NCI-H69 (cell line): ENCODE measurements at places on chromosomes 11 and 22.

- no peak for DNase-seq
Observed at GRCh38 chr11:15918674-15919073, 437.7 kb downstream of the SOX6 start.

DNA sequence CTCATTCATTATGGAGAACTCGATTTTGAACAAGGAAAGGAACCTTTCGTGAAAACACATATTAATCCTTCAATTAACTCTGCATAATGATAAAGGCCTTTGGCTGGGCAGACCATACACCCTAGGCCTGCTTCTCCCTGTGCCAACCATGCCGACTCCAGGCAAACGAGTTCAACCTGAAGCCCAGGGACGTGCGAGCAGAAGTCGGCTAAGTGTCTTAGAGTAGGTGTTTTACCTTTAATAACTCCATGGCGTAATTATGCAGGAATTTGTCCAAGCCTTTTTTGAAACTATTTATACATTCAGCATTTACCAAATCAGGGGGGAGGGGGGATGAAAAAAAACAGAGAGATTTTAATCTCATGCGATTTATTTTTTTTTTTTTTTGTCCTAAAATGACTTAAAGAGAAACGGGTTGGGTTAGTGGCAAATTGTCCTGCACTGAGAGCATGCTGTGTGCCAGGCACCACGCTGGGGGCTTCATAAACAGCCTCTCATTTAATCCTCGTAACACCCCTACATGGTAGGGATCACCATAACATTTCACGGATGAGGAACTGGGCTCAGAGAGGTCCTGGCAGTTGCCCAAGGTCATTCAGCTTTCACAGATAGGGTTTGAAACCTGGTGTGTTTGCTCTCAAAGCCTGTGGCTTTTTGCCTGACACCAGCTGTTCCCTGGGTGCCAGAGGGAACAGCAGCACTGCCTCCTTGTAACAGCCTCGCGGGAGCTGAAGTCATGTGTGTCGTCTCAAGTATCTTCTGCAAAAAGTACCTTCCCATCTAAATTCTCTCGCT, 423.9 kb downstream of the MN1 start:
- DNase-seq: peak; percentile 59

GRCh38 chr11:117821431-117821830, 3.1 kb downstream of the FXYD2 start:
- DNase-seq: no peak

- DNase-seq: no peak
Observed at GRCh38 chr22:47332246-47332980, 570.0 kb downstream of the TBC1D22A start.

DNA sequence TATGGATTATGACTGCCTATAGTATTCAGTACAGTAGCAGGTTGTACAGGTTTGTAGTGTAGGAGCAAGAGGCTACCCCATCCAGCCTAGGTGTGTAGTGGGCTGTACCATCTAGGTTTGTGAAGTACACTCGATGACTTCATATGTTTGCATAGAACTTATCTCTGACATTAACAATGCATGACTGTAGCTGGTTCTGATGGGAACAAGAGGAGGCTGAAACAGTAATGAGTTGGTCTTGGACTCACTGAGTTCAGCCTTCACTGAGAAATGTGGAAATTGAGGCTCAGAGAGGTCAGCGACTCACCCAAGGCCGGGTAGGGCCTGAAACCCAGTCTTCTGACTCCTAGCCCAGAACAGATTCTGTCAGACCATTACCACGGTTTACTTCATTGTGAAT, 13.0 kb downstream of the MYO7A start:
- peak; percentile 52 for DNase-seq

DNA sequence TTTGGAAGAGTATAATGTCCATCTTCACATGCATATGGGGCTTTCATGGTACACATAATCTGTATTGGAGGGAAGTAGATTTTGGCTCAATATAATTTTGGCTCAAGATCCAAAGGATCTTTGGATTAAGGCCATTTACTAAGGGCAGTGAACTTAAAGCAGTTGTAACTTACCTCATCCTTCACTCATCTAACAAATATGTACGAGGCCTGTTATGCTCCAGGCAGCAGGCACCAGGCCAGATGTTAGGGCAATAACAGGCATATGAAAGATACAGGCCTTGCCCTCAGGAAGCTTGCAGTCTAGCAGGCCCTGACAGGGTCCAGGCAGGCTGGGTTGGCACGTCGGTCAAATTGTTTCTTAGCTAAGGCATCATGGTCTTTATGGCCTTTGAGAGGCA, 44.6 kb downstream of the LIF start:
- no peak for DNase-seq

DNA sequence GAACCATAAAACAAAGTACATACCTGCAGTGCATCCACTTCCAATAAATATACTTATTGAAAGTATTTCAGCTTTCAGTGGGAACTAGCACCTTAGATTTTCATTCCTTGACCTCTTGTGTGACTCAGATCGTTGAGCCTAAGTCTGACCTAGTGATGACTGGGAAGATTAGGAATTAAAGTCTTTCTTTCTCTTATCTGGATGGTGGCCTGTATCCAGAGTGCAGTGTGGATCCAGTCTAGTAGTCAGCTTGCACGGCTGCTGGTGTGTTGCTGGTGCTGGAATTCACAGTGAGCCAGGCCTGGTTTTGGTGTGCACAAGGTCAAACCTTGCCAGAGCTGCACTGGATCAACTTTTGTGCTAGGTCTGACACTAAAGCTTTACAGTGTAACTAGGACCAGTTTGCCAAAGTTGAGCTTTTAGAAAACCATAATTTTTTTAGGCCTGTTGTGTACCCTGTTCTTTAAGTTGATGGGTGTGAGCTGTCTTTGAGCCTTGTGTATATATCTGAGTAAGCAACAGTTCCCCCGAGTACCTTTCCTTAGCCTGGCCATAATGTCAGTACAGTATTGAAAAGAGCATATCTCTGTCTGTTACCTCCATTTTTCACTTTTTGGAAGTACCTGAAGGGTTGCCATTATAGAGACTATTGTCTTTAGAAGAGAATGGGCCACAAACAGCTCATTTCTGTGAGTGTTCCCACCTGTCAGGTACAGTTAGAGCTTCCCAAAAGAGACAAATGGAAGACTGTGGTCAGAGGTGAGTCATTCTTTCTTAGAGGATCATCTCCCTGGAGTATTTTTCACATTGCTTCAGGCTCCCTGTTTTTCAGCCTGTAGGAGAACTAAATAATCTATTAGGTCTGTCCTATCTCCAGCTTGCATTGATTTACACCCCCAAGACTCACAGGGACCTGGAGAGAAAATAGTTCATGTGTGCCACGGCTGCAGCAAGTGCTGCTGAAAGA, 89.8 kb downstream of the ALX4 start:
- peak; percentile 41 for DNase-seq

DNA sequence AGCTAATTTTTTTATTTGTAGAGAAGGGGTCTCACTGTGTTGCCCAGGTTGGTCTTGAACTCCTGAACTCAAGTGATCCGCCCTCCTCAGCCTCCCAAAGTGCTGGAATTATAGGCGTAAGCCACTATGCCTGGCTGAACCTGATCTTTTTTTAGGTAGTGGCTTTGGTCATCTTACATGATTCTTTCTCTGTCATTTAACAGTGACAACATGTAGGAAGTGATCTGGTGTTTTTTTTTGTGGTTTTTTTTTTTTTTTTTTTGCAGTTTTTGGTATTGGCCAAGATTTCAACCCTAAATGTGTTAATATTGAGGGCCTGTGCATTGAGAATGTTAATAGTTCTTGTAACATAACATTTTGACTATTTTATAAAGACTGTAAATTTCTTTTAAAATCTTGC, 8.0 kb upstream of the FERMT3 start:
- no peak for DNase-seq

GRCh38 chr11:73406131-73406530, 29.9 kb downstream of the RELT start:
- no peak for DNase-seq

- DNase-seq: no peak
Observed at GRCh38 chr11:58075781-58076180, 45.0 kb downstream of the OR6Q1 start.

- DNase-seq: peak; percentile 22
Observed at GRCh38 chr11:41289408-41289807, 170.0 kb downstream of the LRRC4C start.

GRCh38 chr11:11987503-11988022, 20.9 kb downstream of the DKK3 start:
- DNase-seq: peak; percentile 30

DNA sequence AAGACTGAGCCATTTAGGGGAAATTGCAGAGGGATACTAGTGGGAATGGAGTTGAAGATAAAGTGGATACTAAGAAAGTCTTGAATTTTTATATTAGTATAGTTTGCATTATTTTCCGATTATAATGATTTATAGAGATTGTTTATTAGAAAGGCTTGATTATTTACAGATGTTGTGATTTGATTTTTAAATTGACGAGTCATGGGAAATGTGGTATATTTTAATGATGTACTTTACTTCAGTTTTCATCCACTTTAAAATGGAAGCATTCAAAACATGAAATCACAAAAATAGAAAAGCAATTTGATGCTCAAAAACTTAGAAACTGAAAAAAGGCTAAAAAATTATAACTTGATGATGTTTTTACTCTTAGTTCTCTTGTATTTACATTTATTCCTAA, 21.2 kb downstream of the USP47 start:
- no peak for DNase-seq

DNA sequence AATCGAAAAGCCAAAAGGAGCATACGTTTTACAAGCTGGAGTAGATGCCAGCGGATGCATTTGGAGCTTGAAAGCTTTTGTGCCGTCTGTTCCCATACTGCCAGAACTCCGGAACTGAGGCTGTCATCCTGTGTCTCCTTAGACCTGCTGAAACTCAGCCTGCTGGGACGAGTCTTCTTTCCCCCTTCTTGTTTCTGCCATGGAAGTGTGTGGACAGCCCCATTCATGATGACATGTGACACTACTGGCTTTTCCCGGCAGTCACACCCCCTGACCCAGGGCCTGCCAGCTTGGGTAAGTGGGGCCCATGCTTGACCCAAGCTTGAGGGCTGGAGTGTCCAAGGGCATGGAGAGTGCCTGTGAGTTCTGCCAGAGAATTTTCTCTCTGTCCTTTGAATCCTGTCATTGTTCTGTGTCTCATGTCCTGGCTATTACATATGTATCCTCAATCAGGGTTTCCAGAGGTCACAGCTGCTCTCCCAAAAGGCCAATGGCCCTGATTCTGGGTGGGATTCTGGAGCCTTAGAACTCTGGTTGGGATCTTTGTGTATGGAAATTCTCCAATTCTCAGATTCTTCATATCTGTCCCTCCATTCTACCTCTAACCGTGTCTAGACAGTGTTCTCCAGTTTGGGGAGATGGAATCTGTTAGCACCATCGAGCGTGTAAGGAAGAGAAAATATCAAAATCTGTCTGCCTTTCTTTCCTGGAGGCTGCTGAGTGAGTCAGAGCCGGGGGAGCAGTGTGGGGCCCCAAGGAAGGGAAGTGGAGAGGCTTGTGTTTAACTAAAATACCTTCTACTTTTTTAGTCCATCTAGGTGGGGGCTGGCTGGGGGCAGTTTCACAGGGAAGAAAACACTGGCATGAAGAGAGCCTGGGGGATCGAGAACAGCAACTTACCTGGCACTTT, 73.2 kb downstream of the KIAA1671 start:
- no peak for DNase-seq

DNA sequence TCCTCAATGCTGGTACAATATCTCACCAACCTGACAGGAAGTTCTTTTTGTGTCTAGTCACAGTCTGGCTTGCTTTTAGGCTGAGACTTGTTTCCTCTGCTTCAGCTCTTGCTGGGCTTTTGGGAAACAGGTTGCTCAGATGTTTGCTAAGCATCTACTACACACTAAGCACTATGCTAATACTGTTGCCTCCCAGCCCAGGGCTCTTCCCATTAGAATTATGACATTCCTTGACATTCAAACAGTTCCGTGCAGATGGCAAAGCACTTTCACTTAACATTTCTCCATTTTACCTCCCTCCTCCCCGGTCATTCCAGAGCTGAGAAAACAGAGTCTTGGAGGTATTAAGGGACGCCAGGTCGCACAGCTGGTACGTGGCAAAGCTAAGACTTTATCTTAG, 200.7 kb upstream of the TBCEL start:
- DNase-seq: no peak

GRCh38 chr11:48107188-48107704, 109.4 kb upstream of the OR4B1 start:
- DNase-seq: no peak

DNA sequence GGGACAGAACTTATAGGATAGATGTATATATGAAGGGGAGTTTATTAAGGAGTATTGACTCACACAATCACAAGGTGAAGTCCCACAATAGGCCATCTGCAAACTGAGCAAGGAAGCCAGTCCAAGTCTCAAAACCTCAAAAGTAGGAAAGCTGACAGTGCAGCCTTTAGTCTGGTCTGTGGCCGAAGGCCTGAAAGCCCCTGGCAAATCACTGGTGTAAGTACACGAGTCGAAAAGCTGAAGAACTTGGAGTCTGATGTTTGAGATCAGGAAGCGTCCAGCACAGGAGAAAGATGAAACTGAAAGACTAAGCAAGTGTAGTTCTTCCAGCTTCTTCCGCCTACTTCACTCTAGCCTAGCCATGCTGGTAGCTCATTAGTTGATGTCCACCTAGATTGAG, 799.6 kb upstream of the ARHGAP42 start:
- DNase-seq: no peak

DNA sequence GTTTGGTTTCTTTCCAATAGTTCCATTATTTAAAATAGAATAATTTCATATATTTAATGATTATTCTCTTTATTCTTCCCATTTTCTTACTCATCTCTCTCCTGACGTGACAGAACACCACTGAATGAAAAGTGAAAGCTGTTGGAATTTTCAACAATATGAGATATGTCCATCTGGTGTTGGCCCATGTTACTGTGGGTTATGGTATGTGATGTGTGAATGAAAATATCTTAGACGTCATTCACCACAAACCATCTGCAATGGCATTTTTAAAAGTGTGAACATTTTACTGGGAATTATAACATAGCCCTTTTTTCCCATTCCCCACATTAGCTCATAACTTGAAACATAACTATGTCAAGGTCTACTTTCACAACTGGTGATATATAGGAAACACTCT, 11.3 kb upstream of the OR5M1 start:
- DNase-seq: no peak

DNA sequence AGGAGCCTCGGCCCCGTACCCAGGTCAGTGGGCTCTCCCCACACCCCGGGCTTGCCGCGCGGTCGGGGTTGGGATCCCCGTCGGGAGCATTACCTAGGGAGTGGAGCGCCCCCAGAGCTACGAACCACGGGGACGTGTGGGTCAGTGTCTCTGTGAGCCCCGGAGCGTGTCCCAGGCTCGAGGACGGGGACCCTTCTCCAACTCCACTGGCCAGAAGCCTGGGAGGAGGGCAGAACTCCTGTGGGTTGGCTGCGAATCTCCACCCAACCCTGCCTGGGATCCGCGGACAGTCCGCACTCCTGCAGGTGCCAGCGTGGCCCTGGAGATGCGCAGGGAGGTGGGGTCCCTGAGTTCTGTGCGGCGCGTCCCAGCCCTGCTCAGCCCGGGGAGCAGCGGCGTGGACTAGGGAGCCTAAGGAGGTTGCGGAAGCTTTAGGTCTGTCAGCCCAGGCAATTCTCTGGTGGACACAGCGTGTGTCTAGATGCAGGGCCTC, 346 bp downstream of the PPFIBP2 start:
- peak; percentile 21 for DNase-seq

- peak; percentile 68 for DNase-seq
Observed at GRCh38 chr11:124586238-124586860, 16.6 kb downstream of the OR8A1 start.

- no peak for DNase-seq
Observed at GRCh38 chr11:124718801-124719200, 20.9 kb upstream of the NRGN start.
